ENCODE measurements at places on chromosomes 3 and 15. TPM values are rescaled to one million over a fixed set of nuclear protein-coding genes. Genes with fewer than 3 reads are reported as not detected.
A peak's percentile ranks its signal among the peaks of the same experiment; 100 is the strongest.

- no peaks in the 10 kb centered on the region for H3K4me1 ChIP-seq
- no peaks in the 10 kb centered on the region for H3K36me3 ChIP-seq
- H3K27ac ChIP-seq: no peak overlapping the region
- no peaks in the 10 kb centered on the region for H3K27me3 ChIP-seq
Measured at GRCh38 chr3:12356996-12357395, 68.1 kb downstream of the PPARG start.

- H3K27ac ChIP-seq: peak overlapping the region; percentile 68
- peaks cover 18% of the 10 kb centered on the region for H3K4me1 ChIP-seq
- no peaks in the 10 kb centered on the region for H3K36me3 ChIP-seq
- no peak for DNase-seq
- no peak overlapping the region for H3K4me3 ChIP-seq
Measured at GRCh38 chr3:179181993-179182551, 33.9 kb downstream of the PIK3CA start.

The EPHB1 gene
- 0.53 TPM for total RNA-seq

The EAF2 gene
- total RNA-seq: 2.4 TPM

DNA sequence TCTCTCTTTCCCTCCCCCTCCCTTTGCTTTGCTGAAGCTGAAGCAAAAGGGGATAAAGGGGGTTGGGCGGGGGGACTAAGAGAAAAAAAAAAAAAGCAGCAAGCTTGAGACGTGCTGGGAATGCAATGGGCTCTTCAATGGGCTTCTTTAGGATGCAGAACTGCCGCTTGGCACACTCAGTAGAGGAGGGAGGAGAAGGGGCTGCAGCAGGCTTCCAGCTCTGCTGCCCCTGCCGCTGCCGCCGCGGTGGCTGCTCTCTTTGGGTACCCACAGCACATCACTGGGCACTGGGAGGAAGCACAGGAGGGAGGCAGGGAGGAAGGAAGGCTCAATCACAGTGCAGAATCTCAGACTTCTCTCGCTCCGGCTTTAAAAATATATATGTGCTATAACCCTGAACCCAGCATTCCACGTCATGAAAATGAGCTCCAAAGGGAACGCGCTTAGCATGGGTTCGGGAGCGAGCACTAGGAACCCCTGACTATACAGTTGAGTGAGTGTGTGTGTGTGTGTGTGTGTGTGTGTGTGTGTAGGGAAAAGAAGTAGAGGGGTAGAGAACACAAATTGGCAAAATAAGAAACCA is 3.5 kb downstream of the SLITRK3 start:
- peaks cover 3% of the 10 kb centered on the region for H3K27me3 ChIP-seq
- peaks cover 19% of the 10 kb centered on the region for H3K4me1 ChIP-seq
- no peak for DNase-seq
- H3K36me3 ChIP-seq: no peaks in the 10 kb centered on the region
- no peak overlapping the region for H3K4me3 ChIP-seq

GRCh38 chr15:57329582-57330367 is 46.5 kb upstream of the CGNL1 start:
- H3K4me1 ChIP-seq: no peaks in the 10 kb centered on the region
- no peak overlapping the region for H3K27ac ChIP-seq
- H3K36me3 ChIP-seq: no peaks in the 10 kb centered on the region

DNA sequence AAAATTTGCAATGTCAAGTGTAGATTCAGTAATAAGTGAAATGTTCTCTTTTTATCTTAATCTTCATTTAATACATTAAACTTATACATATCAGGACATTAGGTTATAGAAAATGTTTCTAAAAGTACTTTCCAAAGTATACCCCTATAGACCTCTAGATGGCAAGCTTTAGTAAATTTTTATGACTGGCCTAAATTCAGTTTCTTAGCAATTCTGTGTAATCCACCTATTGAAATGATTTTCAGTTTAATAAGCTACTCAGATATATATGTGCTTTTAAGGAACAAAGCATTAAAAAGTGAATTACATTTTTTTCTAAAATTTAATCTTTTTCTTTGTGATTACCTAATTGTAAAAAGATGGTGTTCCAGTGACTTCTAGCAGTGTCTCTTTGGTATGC is 342.2 kb downstream of the GBE1 start:
- H3K36me3 ChIP-seq: no peaks in the 10 kb centered on the region
- H3K4me3 ChIP-seq: no peak overlapping the region
- no peaks in the 10 kb centered on the region for H3K4me1 ChIP-seq
- no peaks in the 10 kb centered on the region for H3K27me3 ChIP-seq

GRCh38 chr3:142087676-142088075 is 61.7 kb downstream of the TFDP2 start:
- no peaks in the 10 kb centered on the region for H3K27me3 ChIP-seq
- H3K4me3 ChIP-seq: no peak overlapping the region
- no peak for DNase-seq
- H3K27ac ChIP-seq: no peak overlapping the region
- no peaks in the 10 kb centered on the region for H3K36me3 ChIP-seq

The NR1I2 gene
- not detected for total RNA-seq

GRCh38 chr3:20462723-20463122 is 276.7 kb upstream of the SGO1 start:
- no peak for DNase-seq
- H3K4me1 ChIP-seq: no peaks in the 10 kb centered on the region
- H3K4me3 ChIP-seq: no peak overlapping the region
- H3K36me3 ChIP-seq: no peaks in the 10 kb centered on the region
- no peaks in the 10 kb centered on the region for H3K27me3 ChIP-seq
- H3K27ac ChIP-seq: no peak overlapping the region

- no peaks in the 10 kb centered on the region for H3K36me3 ChIP-seq
- peaks cover 13% of the 10 kb centered on the region for H3K4me1 ChIP-seq
- DNase-seq: peak; percentile 24
- no peak overlapping the region for H3K4me3 ChIP-seq
- H3K27me3 ChIP-seq: no peaks in the 10 kb centered on the region
Measured at GRCh38 chr15:88982304-88982945, 69.2 kb upstream of the MFGE8 start.

The LRRC3B gene
- total RNA-seq: not detected

DNA sequence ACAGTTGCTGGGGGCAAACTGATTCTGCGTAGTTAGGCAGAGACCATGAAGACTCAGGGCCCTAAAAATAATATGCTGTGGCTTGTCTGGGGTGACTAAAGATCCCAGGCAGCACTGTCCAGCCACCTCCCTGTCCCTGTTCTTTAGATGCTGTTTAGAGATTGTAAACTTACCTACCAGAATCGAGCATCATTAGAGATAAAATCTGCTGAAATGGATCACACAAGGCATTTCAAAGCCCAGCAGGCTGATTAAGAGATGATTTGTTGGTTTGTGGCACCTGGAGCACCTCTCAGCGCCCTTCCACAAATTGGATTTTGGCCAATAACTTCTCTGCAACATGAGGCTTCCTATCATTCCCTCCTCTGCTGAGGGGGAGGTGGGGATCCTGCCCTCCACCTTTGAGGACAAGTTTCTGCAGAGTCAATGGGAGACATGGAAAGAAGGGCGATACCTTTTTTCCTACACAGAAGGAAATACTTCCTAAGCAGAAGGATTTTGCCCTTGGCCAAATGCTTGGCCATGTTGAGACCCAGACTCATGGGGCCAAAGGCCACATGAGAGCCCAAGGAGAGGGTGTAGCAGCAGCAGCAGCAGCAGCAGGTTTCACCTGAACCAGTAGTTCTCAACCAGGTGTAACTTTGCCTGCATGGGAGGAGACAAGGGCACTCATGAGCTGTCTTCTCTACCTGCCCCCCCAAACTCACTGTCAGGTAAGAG is 37.5 kb downstream of the SEMA5B start:
- H3K27ac ChIP-seq: no peak overlapping the region
- peaks cover 11% of the 10 kb centered on the region for H3K4me1 ChIP-seq
- no peak for DNase-seq

GRCh38 chr3:151687076-151687475 is 46.7 kb upstream of the AADACL2 start:
- no peak for DNase-seq
- H3K36me3 ChIP-seq: no peaks in the 10 kb centered on the region
- no peaks in the 10 kb centered on the region for H3K27me3 ChIP-seq
- H3K4me1 ChIP-seq: no peaks in the 10 kb centered on the region
- no peak overlapping the region for H3K4me3 ChIP-seq
- no peak overlapping the region for H3K27ac ChIP-seq

GRCh38 chr15:93382200-93382820 is 293.3 kb upstream of the RGMA start:
- no peak overlapping the region for H3K27ac ChIP-seq
- no peaks in the 10 kb centered on the region for H3K27me3 ChIP-seq
- H3K4me3 ChIP-seq: no peak overlapping the region
- no peaks in the 10 kb centered on the region for H3K4me1 ChIP-seq

- H3K27ac ChIP-seq: no peak overlapping the region
- no peaks in the 10 kb centered on the region for H3K36me3 ChIP-seq
- H3K4me3 ChIP-seq: no peak overlapping the region
- H3K4me1 ChIP-seq: no peaks in the 10 kb centered on the region
Measured at GRCh38 chr15:91151781-91152563, 51.9 kb downstream of the SV2B start.

DNA sequence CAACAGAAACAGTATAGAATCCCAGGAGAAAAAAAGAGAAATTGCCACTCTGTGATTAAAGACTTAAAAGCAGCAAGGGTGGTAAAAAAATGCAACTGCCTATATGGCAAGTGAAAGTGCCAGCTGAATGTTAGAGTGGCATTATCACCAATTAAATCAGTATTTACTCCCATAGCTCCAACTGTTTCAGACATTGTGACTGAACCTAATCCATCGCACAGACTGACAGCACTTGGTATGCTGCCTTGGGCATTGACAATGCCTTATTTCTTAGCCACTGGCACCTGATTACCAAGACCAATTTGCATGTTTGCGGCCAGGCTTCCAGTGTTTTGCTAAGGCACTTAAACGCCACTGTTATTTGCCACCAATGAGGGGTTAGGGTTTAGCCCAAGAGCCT is 201.9 kb upstream of the NECTIN3 start:
- no peak overlapping the region for H3K27ac ChIP-seq
- DNase-seq: no peak
- no peaks in the 10 kb centered on the region for H3K4me1 ChIP-seq
- no peaks in the 10 kb centered on the region for H3K27me3 ChIP-seq

GRCh38 chr3:46845397-46845859 is 17.8 kb downstream of the MYL3 start:
- H3K27me3 ChIP-seq: no peaks in the 10 kb centered on the region
- peaks cover 11% of the 10 kb centered on the region for H3K4me1 ChIP-seq
- DNase-seq: no peak
- peak overlapping the region; percentile 48 for H3K4me3 ChIP-seq
- H3K36me3 ChIP-seq: no peaks in the 10 kb centered on the region

DNA sequence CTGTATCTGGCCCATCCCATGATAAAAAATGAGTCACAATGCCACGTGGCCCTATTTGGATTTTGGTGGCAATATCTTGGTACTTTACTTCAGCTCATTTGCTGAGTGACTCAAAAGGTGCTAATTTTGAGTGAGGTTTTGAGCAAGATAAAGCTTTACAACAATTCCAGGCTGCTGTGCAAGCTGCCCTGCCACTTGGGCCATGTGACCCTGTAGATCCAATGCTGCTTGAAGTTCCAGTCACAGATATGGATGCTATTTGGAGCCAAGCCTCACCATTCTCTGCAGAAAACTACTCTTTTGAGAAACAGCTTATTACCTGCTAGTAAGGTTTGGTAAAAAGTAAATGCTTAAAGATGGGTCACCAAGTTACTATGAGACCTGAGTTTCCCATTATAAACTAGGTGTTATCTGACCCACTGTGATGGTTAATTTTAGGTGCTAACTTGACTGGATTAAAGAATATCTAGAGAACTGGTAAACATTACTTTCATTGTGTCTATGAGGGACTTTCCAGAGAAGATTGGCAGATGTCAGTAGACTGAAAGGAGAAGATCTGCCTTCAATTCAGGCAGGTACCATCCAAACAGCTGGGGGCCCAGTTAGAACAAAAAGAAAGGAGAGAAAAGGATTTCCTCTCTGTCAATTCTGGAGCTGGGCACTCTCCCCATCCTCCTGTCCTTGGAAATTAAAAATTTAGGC is 1083.9 kb downstream of the DIPK2A start:
- H3K36me3 ChIP-seq: no peaks in the 10 kb centered on the region
- no peaks in the 10 kb centered on the region for H3K27me3 ChIP-seq
- H3K4me3 ChIP-seq: no peak overlapping the region
- DNase-seq: no peak
- H3K4me1 ChIP-seq: no peaks in the 10 kb centered on the region

GRCh38 chr15:38128921-38129320 is 123.7 kb upstream of the SPRED1 start:
- H3K27ac ChIP-seq: peak overlapping the region; percentile 63
- H3K27me3 ChIP-seq: no peaks in the 10 kb centered on the region
- no peaks in the 10 kb centered on the region for H3K36me3 ChIP-seq
- DNase-seq: no peak
- peaks cover 5% of the 10 kb centered on the region for H3K4me1 ChIP-seq

- peaks cover 30% of the 10 kb centered on the region for H3K4me1 ChIP-seq
- peak overlapping the region; percentile 94 for H3K27ac ChIP-seq
- H3K27me3 ChIP-seq: no peaks in the 10 kb centered on the region
- H3K36me3 ChIP-seq: no peaks in the 10 kb centered on the region
- DNase-seq: no peak
Measured at GRCh38 chr3:5022187-5022965, 43.1 kb downstream of the BHLHE40 start.

The TM4SF1 gene
- total RNA-seq: 487 TPM

- H3K36me3 ChIP-seq: no peaks in the 10 kb centered on the region
- no peak for DNase-seq
- no peak overlapping the region for H3K4me3 ChIP-seq
- H3K4me1 ChIP-seq: no peaks in the 10 kb centered on the region
- H3K27me3 ChIP-seq: no peaks in the 10 kb centered on the region
- H3K27ac ChIP-seq: no peak overlapping the region
Measured at GRCh38 chr3:128835096-128835495, 44.3 kb upstream of the ACAD9 start.

DNA sequence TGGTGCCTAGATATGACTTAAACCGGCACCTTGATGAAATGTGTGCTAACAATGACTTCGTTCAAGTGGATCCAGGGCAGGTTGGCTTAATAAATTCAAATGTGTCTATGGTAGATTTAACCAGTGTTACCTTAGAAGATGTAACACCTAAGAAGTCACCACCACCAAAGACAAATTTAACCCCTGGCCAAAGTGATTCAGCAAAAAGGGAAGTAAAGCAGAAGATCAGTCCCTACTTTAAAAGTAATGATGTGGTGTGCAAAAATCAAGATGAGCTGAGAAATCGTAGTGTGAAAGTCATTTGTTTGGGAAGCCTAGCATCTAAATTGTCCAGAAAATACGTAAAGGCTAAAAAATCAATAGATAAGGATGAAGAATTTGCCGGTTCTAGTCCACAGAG is 1.1 kb downstream of the FAN1 start:
- H3K27ac ChIP-seq: no peak overlapping the region
- peak overlapping the region; percentile 90 for H3K4me3 ChIP-seq
- no peaks in the 10 kb centered on the region for H3K36me3 ChIP-seq
- peaks cover 8% of the 10 kb centered on the region for H3K4me1 ChIP-seq

The ROPN1B gene
- total RNA-seq: not detected

GRCh38 chr15:45583731-45584639 is 3.2 kb upstream of the BLOC1S6 start:
- H3K27ac ChIP-seq: no peak overlapping the region
- no peaks in the 10 kb centered on the region for H3K36me3 ChIP-seq
- no peak for DNase-seq
- no peak overlapping the region for H3K4me3 ChIP-seq

GRCh38 chr3:152192936-152193672 is 75.6 kb upstream of the MBNL1 start:
- H3K4me3 ChIP-seq: peak overlapping the region; percentile 41
- H3K27ac ChIP-seq: peak overlapping the region; percentile 20
- no peak for DNase-seq
- H3K27me3 ChIP-seq: no peaks in the 10 kb centered on the region
- peaks cover 4% of the 10 kb centered on the region for H3K4me1 ChIP-seq
- no peaks in the 10 kb centered on the region for H3K36me3 ChIP-seq

GRCh38 chr15:75732809-75733451 is 20.3 kb upstream of the CSPG4 start:
- DNase-seq: no peak
- no peaks in the 10 kb centered on the region for H3K27me3 ChIP-seq
- no peak overlapping the region for H3K4me3 ChIP-seq
- H3K4me1 ChIP-seq: peaks cover 3% of the 10 kb centered on the region
- H3K36me3 ChIP-seq: no peaks in the 10 kb centered on the region

The ZNF619 gene
- total RNA-seq: 1.4 TPM
